ENCODE measurements at places on chromosomes 5 and 9.

GRCh38 chr5:102975457-102976182 lies 144.3 kb downstream of the GIN1 start:
- no peak for DNase-seq

- no peak for DNase-seq
These were observed 26.7 kb downstream of the CLTA start for GRCh38 chr9:36217256-36217968.

GRCh38 chr5:57232293-57233033 lies 58.6 kb downstream of the GPBP1 start:
- no peak for DNase-seq

DNA sequence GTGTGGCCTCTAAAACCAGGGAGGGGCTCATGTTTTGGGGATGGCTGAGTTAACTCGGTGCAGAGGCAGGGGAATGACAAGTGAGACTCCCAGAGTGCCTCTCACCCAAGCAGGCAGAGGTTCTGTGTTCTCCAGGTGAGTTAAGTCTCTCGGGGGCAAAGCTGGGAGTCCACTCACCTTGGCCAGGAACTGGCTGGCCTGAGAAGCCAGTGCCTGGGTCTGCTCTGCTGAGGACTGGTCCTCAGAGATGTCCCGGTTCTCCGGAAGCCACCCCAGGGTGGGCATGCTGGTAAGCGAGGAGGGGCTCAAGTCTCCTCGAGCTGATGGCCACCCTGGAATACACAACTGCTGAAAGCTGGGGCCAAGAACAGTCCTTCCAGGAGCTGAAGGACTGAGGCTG lies 20.4 kb downstream of the AKNA start:
- DNase-seq, result no peak

DNA sequence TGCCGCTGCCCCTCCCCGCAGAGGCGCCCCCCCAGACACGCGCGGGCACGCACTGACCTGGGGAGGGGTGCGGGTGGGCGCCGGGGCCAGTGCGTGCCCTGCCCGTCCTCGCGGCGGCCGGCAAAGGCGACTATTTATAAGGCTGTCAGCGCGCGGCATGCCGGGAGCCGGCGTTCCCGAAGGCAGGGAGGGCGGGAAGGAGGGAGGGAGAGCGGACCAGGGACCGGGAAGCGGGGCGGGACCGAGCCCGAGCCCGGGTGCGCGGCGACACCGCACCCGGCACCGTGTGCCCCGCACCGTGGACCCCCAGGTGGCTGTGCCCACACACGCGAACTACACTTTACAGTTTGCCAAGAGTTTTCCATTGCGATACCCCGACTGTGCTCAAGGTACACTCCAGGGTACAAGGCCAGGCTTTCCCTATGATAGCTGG lies at the start of gene AK1:
TSS of gene AK1 (minus strand) at position 110 of the 433 bp plus-strand sequence. CDS start 3,058 bp downstream, outside the sequence.
- peak; percentile 56 for DNase-seq

- peak; percentile 75 for DNase-seq
These were observed 20.7 kb downstream of the GOLGA2 start for GRCh38 chr9:128254855-128255759.
